ENCODE measurements at places on chromosomes 7 and 10.
A peak's percentile ranks its signal among the peaks of the same experiment; 100 is the strongest.

DNA sequence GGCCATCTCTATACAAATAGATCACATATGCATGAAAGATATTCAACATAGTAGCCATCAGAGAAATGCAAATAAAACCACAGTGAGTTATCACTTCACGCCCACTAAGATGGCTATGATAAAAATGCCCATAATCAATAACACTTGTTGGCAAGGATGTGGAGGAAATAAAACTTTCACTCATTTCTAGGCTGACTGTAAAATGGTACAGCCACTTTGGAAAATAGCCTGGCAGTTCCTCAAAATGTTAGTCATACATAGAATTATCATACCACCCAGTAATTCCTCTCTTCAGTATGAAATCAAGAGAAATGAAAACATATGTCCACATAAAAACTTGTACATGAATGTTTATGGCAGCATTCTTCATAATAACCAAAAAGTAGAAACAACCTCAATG, 324.9 kb downstream of the LRRTM3 start:
- DNase-seq, result no peak

DNA sequence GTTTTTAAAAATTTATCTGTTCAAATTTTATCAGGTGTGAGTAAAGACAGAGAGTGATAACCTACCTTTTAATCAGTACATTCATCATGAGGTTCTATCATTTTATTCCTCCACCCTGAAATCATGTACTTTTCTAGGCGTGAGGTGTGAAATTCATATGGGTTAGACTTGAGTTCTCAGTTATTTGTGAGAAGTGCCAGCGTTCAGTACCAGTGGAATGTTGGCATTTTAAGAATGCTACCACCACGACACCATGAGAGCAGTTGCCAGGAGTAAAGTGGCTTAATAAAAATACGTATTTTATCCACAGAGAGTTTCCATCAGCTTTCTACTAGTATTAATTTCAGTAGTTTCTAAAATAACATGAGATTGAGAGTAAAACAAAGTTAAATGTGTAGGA, 104.1 kb upstream of the FERD3L start:
- no peak for DNase-seq

- no peak for DNase-seq
Measured at GRCh38 chr10:15601819-15602218, 117.9 kb downstream of the ITGA8 start.

DNA sequence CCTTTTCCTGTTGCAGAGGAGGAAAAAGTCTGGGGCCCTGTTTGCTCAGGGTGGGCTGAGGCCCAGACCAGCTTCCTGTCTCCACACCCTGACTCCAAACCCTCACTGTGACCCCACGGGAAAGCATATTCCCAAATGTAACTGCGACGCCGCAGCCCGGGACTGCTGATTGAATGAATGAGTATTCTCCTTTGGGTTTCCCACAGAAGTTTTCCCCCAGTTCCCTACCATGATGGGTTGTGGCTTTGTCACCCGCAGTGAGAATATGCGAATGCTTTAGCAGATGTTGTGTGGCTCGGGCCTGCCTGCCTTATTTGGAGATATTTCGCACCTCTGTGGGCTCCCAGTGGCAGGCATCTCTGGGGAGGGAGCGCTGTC, 50.6 kb downstream of the MGMT start:
- no peak for DNase-seq

DNA sequence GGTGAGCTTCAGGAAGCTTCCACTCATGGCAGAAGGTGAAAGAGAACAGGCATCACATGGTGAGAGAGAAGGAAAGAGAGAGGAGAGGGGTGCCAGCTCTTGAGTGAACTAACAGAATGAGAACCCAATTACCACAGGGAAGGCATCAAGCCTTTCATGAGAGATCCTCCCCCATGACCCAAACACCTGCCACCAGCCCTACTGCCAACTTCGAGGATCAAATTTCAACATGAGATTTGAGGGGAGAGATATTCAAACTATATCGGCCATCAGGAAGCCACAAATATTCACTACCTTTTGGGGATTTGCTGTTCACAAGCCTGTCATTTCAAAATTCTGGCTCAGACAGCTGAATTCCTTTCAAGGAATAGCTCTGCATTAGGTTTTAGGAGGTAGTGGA, 39.9 kb upstream of the SMNDC1 start:
- DNase-seq, result no peak

GRCh38 chr10:17465328-17466125, 11.1 kb upstream of the ST8SIA6 start:
- DNase-seq, result no peak

- DNase-seq, result no peak
Measured at GRCh38 chr10:75540357-75540966, 109.0 kb downstream of the LRMDA start.

DNA sequence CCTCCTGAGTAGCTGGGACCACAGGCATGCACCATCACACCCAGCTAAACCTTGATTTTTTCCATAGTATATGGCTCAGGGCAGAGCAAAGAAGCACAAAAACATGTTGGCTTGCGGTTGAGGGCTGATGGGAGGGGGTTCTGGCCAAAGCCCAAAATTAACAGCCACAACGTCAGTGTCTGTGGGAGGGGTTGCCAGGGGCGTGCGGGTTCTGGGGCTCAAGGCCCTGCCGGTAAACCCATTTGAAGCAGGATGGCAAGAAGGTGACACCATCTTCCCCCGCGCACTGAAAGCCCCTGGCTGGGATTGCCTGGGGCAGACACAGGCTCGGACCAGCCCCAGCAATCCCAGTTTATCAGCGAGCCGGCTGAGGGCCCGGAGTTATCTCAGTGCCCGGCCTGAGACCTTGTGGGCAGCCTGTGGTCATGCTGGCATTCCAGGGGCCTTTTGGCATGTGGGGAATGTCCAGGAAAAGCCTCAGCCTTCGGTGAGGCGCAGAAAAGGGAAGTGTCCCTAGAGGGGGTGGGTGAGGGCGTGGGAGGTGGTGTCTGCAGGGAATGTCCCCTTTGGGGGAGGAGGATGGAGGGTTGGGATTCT, 167.7 kb upstream of the TNRC18 start:
- DNase-seq, result peak; percentile 79

- peak; percentile 35 for DNase-seq
Measured at GRCh38 chr10:72740528-72740927, 48.6 kb downstream of the MCU start.

DNA sequence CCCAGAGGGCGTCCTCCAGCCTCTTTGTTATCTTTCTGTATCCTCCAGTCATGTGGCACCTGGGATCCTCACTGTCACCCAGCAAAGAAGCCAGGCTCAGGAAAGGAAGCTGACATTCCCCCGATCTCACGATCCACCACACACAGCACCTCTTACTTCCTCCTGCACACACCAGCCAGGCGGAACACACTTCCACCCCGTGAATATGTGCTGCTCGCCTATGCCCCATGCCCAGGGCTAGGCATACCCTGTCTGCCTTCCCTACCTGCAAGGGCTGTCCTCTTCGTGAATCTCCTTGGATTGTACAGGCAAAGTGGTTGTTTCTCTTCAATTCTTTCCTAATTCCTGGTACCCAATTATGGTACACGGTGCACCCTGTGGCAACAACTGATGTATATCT, 191.0 kb downstream of the TNS3 start:
- no peak for DNase-seq

- no peak for DNase-seq
Measured at GRCh38 chr10:101226491-101227428, 2.5 kb downstream of the LBX1 start.

GRCh38 chr10:85446827-85447226, 919.8 kb downstream of the GRID1 start:
- DNase-seq, result no peak

- DNase-seq, result no peak
Measured at GRCh38 chr7:86913709-86914108, 145.7 kb downstream of the ELAPOR2 start.

GRCh38 chr10:48804740-48805182, 120.1 kb downstream of the WDFY4 start:
- peak; percentile 46 for DNase-seq

DNA sequence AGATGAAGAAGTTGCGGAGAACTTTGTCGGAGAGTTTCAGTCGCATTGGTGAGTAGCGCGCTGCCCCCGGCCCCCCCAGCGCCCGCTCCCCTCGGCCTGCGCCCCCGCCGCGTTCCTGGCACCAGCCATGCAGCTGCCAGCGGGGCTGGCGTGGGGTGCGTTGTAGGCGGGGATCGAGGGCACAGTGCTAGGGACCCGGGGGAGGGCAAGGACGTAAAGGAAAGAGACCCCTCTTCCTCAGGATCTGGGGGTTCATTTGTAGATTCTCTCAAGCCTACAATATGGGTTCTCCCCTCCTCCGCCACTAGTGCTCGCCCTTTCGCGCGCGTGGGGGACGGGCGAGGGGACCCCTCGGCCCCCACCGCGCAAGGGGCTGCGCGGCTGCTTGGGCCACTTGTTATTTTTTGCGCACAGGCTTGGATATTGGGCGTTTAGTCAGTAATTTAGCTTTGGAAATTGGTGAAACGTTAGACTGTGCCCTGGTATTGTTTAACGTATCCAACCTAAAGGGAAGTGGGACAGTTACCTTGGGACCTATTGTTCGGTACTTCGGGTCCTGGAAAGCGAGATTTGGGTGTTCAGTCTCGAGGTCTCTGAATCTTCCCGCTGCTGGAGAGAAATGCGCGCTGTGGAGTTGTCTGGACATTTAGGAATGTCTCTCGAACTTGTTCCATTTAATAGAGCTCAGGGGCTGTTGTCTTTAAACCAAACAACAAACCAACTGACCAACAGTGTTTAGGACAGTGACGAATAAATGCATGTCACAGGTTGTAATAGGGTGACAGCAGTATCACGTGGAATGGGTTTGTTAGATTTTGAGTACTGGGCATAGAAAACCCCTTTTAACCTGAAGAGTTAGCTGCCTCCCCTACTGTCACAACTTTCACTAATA, 796 bp downstream of the CDK14 start:
- peak; percentile 50 for DNase-seq

DNA sequence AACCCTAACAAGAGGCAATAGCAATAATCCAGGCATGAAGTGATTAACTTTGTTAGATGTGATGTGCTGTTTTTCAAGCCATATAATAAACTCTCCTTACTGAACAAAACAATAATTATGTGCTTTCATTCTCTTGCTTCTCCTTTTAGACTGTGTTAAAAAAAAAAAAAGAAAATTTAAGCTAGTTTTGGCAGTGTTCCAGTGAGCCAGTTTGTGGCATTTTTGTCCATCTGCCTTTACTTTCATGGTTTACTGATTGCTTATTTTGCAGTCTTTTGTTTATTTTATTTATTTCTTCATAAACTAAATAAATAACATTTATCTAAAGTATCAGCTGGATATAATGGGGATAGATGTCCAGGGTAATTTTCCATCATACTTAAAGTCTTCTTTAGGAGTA, 625.3 kb downstream of the CNTNAP2 start:
- DNase-seq, result no peak

GRCh38 chr10:91798649-91799611, 704 bp downstream of the TNKS2 start:
- DNase-seq, result peak; percentile 32

- DNase-seq, result no peak
Measured at GRCh38 chr10:133184591-133185244, 24.7 kb downstream of the KNDC1 start.

DNA sequence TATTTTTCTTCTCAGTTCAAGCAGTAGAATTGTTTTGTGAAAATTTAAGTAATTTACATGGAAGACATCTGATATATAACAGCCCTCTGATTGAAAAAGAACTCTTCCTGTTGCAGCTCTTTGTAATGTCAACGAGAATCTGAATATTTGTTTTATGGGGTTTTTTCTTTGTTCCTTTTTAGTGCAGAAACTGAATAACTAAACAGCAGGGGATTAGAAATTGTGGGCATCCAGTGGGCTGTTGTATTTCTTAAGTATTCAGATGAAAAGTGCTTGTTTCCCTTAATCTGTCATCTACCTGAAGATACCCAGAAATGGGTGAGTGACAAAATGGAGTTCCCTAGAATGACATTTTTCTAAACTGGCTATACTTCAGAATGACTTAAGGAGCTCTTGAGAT, 7.4 kb downstream of the ARL4A start:
- no peak for DNase-seq

GRCh38 chr7:127504715-127505114, 80.7 kb downstream of the GCC1 start:
- DNase-seq, result no peak

DNA sequence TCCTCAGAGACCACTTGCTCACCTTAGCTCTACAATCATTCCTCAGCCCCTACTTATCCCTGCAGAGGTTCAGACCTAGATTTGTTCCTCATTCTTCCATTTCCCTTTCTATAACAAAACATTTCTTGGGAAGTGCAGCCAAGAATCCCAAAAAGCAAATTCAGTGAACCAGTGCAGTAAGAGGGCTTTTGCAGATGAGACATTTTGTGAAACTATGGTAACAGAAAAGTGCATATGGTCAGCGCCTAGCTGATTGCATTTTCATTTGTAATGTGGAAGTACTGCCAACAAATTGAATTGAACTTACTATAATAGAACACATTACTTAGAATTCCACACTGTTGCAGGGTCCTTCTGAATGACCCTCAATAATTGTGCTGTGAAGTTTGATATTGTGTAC, 18.6 kb downstream of the AGMO start:
- DNase-seq, result no peak

DNA sequence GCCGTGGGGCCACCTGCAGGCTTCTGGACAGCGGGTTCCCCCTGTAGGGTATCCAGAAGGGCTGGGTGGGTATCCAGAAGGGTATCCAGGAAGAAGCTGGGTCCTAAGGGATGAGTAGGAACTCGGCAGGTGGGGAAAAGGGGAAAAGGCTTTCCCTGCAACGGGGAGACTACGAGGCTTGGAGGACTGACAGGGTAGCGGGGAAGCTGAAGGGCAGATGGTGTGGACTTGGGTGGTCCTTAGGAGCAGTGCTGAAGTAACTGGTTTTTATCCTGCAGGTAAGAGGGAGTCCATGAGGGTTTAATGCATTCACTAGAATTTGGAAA, 525 bp downstream of the UBE2D4 start:
- no peak for DNase-seq

GRCh38 chr7:30743371-30744074, 8.4 kb upstream of the INMT start:
- DNase-seq, result peak; percentile 60

DNA sequence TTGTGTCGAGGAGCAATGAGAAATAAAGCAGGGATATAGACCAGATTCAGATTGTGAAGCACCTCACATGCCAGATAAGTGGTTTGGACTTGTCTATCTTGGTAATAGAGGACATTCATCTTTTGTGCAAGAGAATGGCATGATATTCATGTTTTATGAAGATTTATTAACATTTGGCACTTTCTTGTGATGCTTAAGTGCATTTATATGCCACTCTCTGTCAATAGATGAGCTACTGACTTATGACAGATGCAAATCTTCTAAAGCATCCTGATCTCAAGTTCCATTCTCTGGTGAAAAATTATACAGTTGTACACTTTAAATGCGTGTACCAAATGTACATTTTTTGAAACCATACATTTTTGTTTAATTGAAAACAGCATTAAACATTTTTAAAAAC, 415.3 kb downstream of the SORCS3 start:
- DNase-seq, result no peak
